H7 (cell line): ENCODE measurements at places on chromosomes 12 and 14.

DNA sequence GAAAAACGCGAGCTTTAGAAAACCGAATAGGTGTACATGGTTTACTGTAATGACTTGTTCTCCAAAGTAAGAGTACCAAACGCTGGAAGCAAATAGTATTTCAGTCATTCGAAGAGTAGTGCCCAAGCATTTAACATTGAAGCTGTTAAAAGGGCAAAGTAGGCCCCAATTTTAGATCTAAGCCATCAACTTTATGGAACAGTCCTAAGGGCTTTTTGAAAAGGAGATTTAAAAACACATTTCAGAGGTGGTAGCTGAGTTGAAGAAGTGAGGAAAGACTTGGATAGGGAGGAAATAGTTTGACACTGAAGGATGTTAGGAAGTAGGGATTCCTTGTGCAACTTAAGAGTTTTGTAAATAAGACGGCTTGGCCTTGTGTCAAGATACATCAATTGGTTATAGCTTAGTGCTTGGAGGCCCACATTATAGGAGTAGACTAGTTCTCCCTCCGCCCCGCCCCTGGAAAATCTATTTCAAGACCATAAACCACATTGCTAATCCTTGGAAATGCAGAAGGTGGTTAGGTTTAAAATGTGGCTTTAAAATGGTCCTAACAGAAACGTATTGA lies 783 bp upstream of the TUBA1B start:
- DNase-seq, result no peak

GRCh38 chr12:108689314-108690190 lies 41.8 kb downstream of the CORO1C start:
- DNase-seq, result no peak

- no peak for DNase-seq
Observed at GRCh38 chr12:43320281-43320680, 231.7 kb downstream of the ADAMTS20 start.

DNA sequence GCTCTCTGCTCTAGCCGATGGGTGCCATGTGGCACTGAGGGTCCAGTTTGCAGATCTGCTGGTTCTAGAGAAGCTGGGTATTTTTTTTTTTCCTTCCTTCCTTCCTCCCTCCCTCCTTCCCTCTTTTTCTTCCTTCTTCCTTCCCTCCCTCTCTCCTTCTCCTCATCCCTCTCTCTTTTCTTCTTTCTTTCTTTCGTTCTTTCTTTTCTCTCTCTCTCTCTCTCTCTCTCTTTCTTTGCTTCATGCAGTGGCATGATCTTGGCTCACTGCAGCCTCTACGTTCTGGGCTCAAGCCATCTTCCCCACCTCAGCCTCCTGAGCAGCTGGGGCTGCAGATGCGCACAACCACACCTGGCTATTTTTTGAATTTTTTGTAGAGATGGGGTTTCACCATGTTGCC lies 2.7 kb upstream of the BCL7A start:
- no peak for DNase-seq

DNA sequence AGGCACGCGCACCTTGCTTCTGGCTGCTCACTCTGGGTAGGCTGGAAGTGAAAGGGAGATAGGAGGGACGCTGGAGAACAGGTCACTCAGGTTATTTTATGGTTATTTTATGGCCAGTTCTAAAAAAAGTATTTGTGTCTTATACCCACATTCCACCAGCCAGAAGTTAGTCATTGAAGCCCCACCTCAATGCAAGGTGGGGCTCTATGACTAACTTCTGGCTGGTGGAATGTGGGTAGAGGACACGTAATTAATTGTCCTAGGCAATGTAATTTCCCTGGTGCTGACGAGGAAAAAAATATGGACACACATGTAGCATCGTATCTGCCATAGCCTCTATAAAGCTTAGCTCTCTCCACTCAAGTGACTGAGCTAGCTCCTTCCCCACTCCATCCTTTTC lies 104.9 kb downstream of the PDZRN4 start:
- DNase-seq, result no peak

DNA sequence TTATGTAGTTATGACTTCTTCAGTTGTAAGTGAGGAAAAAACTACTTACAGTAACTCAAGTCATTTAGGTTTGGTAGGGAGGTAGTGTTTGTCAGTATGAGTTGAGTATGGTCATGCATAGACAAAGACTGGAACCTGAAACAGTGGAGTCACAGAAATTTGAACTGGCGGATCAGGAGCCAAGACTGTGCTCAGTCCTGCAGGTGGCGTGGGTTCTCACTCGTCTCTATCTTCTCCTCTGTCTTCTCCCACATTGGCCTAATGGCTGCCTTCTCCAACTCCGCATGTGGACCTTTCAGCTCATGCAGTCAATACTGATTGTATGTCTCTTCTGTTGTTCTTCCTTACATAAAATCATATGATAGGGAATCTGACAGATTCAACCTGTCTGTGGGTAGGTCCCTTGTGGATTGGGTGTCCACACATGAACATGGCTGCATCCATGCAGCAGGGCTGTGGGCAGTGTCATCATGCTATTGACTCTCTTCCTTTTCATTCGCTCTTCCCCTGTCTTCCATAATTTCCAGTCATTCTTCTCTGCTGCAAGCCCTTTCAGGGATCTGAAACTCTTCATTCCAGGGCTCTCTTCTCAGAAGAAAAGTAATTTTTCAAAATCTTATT lies 78.8 kb upstream of the NEDD1 start:
- DNase-seq, result no peak

GRCh38 chr14:50762001-50762930 lies 68.7 kb downstream of the NIN start:
- no peak for DNase-seq

DNA sequence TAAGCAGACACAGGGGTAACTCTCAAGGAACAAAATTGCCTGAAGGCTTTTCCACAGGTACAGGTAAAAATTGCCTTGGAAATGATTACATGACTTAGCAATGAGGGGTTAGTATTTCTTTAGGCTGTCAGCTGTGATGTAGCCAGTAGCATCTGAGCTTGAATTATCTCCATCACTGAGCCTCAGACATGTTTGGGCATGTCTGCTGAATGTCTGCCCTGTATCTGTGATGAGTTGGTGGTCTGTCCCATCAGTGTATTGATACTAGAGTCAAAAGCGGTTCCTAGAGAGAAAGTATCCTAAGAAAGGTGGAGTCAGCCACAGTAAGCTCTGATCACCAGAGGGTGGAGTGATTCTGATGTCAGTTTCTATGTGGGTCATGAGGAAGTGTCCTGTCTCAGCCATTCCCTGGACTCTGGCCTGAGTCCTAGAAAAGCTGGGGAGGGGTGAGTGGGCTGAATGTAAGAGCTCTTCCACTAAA lies 16.3 kb downstream of the AKAP6 start:
- no peak for DNase-seq

GRCh38 chr14:36667679-36668078 lies 6.0 kb downstream of the PAX9 start:
- DNase-seq, result no peak

GRCh38 chr14:29892327-29892726 lies 35.3 kb downstream of the PRKD1 start:
- no peak for DNase-seq

GRCh38 chr12:84994426-84994825 lies 41.7 kb downstream of the TSPAN19 start:
- no peak for DNase-seq

- DNase-seq, result no peak
Observed at GRCh38 chr14:78950649-78951048, 780.5 kb downstream of the NRXN3 start.

GRCh38 chr14:100606687-100607610 lies 19.7 kb upstream of the BEGAIN start:
- DNase-seq, result peak; percentile 42

DNA sequence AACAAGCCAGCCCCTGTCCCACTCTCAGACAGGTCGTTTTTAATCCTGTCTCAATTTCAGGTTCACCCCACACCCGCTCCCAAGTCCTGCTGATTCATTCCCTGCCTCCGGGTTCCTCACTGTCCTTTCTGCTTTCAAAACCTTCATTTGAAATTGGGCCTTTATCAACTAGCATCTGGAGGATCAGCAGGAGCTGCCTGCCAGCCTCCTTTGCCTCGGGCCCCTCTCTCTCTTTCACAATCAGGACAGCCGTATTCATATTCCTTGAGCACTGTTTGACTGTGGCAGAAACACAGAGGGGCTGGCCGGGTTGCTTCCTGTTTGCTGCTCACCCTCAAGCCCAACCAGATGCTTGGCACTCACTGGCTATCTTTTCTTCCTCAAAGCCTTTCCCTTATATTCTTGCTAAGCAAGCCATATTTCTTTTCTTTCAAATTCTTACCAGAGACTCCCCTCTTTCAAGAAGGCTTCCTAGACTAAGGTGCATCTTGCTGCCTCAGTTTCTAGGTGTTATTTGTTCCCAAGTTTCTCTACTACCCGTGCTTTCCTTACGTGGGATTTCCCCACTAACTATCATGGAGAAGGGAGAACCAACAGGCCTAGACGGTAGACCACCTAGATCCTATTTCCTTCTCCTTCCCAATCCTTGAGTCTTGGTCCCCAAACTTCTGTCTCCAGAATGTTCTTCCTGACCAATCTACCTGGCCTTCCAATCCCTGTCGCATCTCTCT lies 3.0 kb downstream of the GALNT6 start:
- DNase-seq, result peak; percentile 55

DNA sequence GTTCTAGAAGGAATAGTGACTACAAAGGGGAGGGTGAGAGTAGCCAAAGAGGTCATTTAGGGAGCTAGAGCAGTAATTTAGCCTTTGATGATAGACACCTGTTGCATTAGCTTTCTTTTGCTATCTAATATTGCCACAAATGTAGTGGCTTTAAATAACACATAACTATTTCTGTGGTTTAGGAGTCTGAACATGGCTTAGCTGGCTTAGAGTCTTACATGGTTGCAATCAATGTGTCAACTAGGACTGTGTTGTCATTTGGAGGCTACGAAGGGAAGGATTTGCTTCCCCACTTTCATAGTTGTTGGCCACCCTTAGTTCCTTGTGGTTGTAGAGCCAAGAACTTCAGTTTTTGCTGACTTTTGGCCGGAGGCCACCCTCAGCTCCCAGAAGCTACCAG lies 99.9 kb downstream of the C12orf50 start:
- no peak for DNase-seq
